ENCODE measurements at places on chromosomes 11 and 22.

- DNase-seq = no peak
Measured at GRCh38 chr22:48780597-48781277, 1046.9 kb downstream of the BRD1 start.

- DNase-seq = peak; percentile 61
Measured at GRCh38 chr11:114307524-114308203, 11.5 kb downstream of the NNMT start.

DNA sequence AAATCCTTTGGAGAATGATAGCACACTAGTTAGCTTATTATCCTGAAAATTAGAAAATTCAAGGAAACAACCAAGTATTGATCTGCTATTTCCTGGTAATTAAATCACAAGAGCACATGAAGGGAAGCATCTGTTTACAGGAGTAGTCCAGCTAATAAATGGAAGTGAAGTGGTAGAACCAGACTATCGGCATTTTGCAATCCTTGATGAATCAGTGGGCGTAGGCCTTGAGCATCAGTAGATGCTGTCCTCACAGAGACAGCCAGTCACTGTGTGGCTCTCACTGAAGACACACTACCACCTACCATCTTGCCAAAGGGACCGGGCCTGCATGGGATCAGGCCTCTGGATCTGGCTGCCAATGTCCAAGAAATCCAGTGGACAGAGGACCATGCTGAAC, 69.8 kb downstream of the FBLN1 start:
- DNase-seq = no peak

- DNase-seq = no peak
Measured at GRCh38 chr11:26017322-26017860, 314.5 kb upstream of the ANO3 start.

- no peak for DNase-seq
Measured at GRCh38 chr11:32953700-32954099, 61.1 kb downstream of the QSER1 start.

DNA sequence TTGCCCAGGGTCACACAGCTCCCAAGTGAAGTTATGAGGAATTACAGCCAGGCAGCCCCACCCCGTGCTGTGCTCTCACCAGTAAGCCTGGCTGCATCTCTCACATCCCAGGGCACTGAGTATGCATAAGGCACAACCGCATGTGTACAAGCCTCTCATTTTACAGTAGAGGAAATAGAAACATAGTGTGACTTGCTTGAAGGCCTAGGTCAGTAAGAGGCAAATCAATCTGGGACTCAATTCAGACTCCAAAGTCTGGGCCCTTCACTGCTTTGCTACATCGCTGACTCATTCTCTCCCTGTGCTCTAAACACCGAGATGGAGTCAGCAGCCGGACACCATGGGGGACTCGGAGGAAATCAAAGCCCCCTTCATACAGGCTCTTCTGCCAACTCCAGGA, 7.9 kb downstream of the ABTB2 start:
- DNase-seq = no peak

- no peak for DNase-seq
Measured at GRCh38 chr11:75279273-75279672, 38.7 kb downstream of the TPBGL start.

GRCh38 chr11:63574856-63575602, 11.8 kb upstream of the PLAAT2 start:
- peak; percentile 77 for DNase-seq

- DNase-seq = peak; percentile 35
Measured at GRCh38 chr11:13487661-13488030, 8.2 kb downstream of the PTH start.

DNA sequence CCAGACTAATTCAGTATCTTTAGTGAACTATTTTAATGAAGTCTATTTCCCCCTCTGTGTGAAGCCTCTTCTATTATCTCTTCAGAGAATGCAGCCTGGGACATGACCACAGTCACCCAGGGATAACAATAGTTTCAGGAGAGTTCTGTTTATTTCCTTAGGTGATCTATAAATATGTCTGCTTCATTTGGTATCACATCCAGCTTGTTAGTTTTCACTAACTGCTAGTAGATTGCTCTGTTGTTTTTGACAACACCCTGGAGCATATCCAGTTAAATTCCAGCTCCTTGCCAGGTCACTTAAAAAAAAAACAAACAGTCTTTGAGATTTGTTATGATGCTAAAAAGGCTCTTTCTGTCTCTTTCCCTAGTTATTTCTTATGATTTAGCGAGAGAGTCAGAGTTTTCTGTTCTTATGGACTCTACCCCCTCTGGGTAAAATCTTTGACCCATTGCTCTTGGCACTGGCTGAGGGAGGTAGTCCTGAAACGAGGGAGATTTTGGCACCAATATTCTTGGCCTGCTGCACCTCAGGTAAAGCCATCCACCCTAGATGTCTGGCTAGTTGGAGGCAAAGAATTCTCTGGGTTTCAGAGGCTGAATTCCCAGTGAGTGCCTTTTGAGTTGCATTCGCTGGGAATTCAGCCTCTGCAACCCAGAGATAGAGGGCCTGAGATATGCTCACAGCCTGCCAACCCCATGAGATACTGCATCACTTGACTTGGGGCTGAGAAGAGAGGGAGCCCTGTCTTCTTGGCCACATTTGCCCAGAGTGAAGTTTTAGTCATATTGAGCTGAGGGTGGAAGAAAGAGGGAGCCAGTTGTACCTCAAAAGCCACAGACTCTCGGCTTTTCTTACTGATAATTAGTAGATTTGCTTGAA, 159.1 kb downstream of the PGR start:
- DNase-seq = peak; percentile 37

DNA sequence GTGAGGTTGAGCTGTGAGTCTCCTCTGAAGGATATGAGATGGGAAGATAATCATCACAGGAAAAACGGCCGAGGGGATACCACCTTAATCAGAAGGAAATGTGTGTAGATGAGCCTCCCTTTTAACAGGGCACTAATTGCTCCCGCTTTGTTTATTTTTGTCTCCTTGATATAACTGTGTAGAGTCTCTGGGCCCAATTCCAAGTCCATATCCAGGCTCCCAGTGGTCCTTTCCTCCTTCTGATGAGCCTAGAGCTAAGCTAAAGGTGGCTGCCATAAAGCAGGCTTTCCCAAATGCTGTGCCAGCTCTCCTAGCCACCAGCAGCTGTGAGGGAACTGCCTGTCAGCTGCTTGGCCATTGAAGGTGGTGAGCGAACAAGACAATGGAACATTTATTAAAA, 17.1 kb upstream of the CCDC90B start:
- no peak for DNase-seq

DNA sequence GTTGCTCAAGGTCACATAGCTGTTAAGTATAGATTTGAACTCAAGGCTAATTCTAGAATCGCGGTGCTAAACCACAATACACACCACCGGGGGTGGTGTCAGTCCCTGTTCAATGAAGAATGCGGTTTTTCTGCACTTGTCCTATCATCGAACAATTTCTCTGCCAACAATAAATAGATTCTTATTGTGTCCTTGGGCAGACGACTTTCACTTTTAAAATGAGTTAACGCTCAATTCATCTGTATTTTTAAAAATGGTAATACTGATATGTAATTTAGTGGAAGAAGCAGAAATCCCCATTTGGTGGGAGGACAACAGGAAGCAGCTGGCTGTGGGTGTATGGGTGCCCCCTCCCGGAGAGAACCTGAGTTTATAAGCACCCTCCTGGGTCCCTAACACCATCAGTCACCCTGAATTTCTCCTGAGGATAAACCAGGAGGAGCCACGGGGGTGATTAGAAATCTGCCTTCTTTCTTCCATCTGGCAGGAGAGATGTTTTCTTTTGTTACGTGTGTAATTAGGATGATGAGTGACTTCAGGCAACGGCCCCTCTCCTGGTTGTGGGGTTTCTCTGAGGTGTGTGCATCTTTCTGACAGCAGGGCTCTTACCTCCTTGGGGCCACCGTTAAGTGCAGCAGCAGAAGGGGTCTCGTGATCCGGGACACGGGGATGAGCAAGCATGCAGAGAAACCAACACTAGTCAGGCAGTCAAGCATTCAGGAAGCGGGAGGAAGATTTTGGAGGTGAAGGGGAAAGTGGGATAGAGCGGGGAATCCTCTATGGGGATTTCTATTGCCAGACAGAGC, 87.7 kb downstream of the GRAMD1B start:
- no peak for DNase-seq

GRCh38 chr11:77879218-77879617, 58.3 kb downstream of the AAMDC start:
- no peak for DNase-seq

DNA sequence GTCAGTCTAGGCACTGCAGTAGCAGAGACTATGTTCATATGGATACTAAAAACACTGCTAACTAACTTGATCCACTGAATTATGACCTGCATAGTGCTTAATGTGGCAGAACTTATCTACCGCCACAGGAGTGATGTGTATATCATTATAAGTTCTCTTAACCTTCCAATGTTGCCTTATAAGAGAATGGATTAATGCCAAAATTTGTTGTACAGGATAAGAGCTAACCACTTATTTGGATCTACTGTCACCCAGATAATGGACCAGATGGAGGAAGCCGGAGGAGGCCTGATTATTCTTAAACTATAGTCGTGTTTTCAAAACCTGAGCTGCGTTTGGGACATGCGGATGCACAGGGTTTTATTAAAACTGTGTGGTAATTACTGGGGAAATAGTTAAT, 1.9 kb upstream of the OR51B4 start:
- no peak for DNase-seq

GRCh38 chr11:74476536-74476935, 9.2 kb upstream of the KCNE3 start:
- no peak for DNase-seq

DNA sequence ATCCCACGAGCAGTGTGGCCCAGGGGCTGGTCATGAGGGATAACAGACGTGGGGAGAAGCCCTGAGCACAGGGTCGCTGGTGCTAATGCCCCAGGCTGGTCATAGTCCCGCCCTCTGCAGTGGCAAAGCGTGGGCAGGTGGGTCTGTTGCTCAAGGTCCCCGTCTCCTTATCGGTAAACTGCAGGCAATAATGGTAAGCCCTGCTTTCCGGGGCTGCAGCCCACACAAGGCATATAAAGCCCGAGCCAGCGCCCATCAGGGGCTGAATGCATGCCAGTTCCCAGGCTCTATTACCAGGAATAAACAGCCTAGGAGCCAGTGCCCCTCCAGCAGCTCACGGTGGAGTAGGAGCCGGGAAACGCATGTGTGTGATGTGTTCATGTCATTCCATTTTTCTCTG, 261.0 kb downstream of the BRD1 start:
- DNase-seq = no peak

DNA sequence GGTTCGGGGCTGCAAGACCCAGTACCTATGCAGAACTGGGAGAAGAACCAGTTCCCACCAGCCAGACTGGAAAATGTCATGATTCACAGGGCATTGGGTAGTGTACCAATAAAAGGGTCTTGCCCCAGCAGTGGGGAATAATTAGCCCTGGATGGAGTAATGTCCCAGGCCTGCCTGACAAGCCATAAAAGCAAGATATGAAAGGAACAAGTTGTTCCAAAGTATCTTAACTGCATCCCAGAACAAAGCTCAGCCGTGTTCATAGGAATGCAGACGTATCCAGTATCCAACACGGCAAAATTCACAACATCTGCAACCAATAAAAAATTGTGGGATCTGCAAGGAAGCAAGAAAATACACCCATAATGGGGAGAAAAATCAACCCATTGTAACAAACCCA, 47.9 kb downstream of the ASCL2 start:
- DNase-seq = no peak

DNA sequence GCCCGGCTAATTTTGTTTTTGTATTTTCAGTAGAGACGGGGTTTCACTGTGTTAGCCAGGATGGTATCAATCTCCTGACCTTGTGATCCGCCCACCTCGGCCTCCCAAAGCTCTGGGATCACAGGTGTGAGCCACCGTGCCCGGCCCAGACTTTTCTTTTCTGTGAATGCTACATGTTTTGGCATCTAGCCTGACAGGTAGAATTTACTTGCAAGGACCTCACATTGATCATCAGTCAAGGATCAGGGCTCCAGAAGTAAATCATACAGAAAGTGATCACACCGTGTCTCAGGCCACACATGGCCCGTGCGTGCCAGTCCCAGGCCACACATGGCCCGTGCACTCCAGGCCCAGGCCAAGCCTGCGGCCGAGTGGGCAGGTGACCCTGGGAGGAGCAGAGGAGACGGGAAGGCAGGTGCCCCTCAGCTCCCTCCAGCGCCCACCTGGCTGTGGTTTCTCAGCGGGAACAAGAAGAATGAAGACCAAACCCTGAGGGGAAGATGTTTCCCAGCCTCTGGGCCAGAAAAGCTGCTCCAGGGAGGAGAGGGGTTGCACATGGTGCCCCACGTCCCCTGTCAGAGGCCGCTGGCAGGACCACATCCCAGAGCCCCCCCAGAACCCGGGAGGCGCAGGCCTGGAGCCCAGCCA, 76.2 kb downstream of the BRD1 start:
- DNase-seq = no peak

DNA sequence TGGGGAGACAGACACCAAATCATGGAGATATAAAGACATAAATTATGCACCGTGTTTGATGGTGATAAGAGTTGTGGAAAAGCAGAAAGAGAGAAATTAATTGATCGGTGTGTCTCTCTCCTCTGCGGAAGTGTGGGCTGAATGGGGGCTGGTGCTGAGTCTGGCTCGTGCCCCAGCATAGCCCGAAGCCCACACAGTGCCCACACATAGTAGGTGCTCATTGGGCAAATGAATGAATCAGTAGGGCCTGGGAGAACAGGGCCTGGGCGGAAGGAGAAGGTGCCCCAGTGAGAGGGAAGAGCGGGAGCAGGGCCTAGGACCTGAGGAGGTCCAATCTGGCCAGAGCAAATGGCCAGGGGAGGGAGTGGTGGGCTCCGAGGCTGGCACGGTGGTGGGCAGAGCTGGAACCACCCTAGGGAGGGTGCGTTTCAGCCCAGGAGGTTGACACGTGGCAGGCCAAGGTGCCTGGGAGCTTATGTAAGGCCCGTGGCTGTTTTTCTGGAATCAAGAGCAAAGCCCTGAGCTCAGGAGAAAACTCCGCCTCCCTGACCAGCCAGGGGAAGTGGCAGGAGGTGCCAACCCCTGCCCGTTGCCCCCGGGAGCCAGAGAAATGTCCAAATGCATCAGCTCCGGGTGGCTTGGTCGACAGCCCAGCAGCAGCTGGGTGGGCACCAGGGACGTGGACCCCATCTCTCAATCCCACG, 2.1 kb upstream of the CACNA1I start:
- no peak for DNase-seq

DNA sequence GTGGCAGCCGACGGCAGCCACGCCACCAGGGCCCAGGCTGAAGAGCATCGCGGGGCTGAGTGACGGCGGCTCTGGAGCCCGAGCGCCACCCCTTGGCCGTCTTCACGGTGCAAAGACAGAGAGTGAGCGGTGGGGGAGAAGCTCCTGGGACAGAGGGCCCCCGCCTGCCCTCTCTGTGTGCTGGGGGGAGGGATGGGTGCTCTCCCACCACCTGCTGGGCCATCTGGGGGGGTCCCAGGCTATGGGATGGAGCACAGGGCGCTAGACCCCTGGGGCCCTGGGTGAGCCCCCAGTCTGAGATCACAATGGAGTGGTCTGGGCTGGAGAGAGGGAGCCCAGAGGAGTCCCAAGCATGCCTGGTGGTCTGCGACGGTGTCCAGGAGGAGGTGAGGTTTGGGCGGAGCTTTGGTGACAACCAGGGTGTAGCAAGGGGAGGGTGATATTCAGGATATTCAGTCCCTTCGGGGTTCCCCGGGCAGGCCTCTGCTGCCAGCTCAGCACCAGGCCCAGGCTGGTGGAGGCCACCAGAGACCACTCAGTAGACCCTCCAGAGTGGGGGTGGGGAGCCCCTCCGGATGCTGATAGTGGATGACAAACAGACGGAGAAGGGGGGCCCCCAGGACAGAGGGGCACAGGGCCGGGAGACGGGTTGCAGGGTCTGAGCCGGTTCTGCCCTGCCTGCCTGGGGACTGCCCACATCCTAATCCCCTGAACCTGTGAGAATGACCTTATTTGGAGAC, 78.1 kb upstream of the PRR5 start:
- DNase-seq = peak; percentile 45

GRCh38 chr11:125903711-125904659, at the start of gene DDX25:
TSS of gene DDX25 (plus strand) at chr11:125904508. CDS start at chr11:125904518, 10 bp downstream.
- no peak for DNase-seq

All from T47D (cell line).